MM.1S (cell line): ENCODE measurements at places on chromosomes 12 and 14.

- H3K4me1 ChIP-seq: no peaks in the 10 kb centered on the region
- H3K36me3 ChIP-seq: no peaks in the 10 kb centered on the region
- H3K27me3 ChIP-seq: no peaks in the 10 kb centered on the region
- H3K4me3 ChIP-seq: no peak overlapping the region
- no peak overlapping the region for H3K27ac ChIP-seq
- no peak for DNase-seq
Observed at GRCh38 chr14:99316281-99317163, 44.5 kb upstream of the BCL11B start.

DNA sequence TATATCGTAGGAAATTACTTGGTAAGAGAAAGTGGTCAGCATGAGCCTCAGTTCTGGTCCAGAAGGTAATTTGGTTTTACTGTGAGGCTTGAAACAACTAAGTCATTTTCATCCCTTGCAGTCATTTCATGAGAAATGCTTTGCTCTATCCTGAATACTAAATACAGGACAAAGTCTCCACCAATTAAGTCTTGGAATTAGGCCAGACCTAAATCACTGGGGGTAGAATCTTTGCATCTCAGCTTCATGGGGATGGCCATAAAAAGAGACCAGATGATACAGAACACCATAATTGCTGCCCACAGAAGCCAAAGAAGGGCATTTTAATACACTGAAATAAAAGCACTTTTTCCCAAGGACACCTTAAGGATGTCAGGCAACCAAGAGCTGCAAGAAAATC is 277.9 kb upstream of the DCN start:
- no peaks in the 10 kb centered on the region for H3K27me3 ChIP-seq
- no peak overlapping the region for H3K27ac ChIP-seq
- no peak overlapping the region for H3K4me3 ChIP-seq
- no peak for DNase-seq

DNA sequence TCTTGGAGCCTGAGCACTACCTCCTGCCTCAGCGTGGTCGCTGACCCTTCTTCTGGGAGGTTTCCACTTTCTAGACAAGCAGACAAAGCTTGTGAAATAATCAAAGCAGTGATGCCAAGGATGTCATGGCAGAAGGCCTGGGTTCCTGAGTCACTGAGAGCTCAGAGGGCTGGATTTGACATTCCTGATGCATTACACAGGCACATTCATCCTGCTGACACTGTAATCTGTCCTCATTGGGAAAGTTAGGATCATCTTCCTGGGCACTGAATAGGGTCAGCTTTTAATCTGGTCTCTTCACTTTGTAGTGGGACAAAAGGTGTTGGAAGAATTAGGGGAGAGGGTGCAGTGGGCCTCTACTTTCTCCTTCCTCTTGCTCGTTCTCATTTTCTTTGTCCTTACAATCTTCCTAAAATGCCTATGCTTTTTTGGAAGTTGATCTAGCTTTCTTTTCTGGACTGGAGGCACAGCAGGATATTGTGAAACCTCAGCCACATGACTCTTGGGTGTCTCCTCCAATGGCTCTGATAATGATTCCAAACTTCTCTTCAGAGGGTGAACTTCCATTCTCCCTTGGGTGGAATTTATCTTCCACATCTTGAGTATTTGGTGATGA is 29.6 kb downstream of the EEA1 start:
- no peaks in the 10 kb centered on the region for H3K27me3 ChIP-seq
- H3K36me3 ChIP-seq: no peaks in the 10 kb centered on the region
- H3K27ac ChIP-seq: no peak overlapping the region
- no peak overlapping the region for H3K4me3 ChIP-seq

GRCh38 chr14:29668201-29668600 is 259.4 kb downstream of the PRKD1 start:
- no peaks in the 10 kb centered on the region for H3K27me3 ChIP-seq
- no peak for DNase-seq
- no peaks in the 10 kb centered on the region for H3K4me1 ChIP-seq

DNA sequence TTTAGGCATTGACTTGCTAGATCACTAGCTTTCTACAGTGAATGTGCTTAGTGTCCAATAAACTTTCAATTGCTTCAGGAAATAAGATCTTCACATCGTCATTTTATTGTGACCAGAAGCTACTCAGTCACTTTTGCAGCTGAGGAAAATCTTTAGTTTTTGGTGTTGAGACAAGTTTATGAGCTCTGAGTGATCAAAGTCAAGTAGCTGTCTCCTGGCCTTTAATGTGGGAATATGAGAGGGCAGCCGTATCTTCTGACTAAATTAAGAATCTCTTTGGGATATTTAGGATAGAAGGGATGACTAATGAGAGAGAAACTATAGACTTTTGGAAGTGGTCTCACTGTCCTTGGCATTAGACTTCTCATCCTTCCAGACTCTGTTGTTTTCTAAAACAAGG is 21.6 kb downstream of the MSRB3 start:
- no peaks in the 10 kb centered on the region for H3K36me3 ChIP-seq
- peaks cover 12% of the 10 kb centered on the region for H3K4me1 ChIP-seq
- DNase-seq: no peak
- H3K27ac ChIP-seq: no peak overlapping the region

- no peak overlapping the region for H3K27ac ChIP-seq
- no peak for DNase-seq
- H3K4me1 ChIP-seq: no peaks in the 10 kb centered on the region
- no peaks in the 10 kb centered on the region for H3K36me3 ChIP-seq
- no peak overlapping the region for H3K4me3 ChIP-seq
Observed at GRCh38 chr12:66603461-66603860, 75.4 kb downstream of the GRIP1 start.

- H3K36me3 ChIP-seq: no peaks in the 10 kb centered on the region
- no peak for DNase-seq
- no peaks in the 10 kb centered on the region for H3K27me3 ChIP-seq
- H3K4me3 ChIP-seq: no peak overlapping the region
Observed at GRCh38 chr14:72741826-72742117, 152.1 kb downstream of the DPF3 start.

DNA sequence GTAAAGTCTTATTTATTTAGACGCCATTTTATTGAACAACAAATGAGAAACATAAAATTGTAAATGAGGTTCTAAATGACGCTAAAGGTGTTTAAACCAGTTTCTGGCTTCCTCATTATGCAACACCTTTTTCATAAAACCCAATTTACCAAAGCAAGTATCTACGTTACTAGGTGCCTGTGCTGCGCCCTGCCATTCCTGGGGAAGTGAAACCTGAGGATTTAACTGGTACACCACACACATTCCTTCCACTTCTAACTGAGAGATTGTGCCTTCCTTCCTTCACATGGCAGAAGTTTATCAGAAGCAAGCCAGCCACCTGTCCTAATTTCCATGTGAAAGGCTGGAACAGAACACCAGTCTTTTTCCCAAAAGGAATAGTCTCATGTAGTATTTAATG is 40.3 kb upstream of the GCH1 start:
- no peak overlapping the region for H3K4me3 ChIP-seq
- DNase-seq: no peak
- H3K36me3 ChIP-seq: no peaks in the 10 kb centered on the region
- H3K27ac ChIP-seq: no peak overlapping the region

DNA sequence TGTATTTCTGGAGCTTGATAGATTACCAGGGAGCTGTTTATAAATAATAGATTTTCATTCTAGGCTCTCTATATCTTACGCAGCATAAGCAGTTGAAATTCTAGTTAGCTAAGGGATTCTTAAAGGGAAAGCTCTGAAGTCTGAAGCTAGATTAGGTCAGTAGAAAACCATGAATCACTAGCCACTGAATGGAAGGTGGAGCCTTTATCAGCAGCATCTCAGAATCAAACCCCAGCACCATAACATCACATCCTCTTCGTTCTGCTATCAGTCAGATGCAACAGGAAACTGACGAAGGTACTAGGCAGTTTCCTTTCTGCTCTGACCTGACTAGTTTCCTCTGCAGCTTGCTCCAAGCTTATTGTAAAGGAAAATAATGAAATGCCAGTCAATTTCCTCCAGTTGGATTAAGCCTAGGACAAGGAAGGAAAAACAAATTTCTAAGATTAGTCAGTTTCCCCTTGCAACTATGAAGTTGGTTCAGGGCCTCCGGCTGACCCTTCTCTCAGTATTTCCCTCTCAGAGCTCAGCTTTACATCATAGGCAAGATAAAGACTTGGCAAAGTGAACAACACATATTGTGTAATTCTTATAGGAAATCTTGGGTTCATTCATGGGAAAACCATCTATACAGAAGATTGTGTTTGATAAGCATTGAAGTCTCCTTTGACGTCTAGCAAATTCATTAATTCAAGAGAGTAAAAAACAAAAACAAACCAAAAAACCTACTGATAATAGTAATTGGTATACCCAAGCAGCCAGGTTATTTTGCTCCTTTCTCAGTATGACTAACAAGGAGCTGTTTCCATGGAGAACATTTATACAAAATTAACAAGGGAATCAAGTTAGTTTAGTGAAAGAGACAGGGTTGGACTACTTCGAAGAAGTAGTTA is 43.4 kb upstream of the CFAP54 start:
- no peak overlapping the region for H3K4me3 ChIP-seq
- H3K4me1 ChIP-seq: peaks cover 9% of the 10 kb centered on the region

DNA sequence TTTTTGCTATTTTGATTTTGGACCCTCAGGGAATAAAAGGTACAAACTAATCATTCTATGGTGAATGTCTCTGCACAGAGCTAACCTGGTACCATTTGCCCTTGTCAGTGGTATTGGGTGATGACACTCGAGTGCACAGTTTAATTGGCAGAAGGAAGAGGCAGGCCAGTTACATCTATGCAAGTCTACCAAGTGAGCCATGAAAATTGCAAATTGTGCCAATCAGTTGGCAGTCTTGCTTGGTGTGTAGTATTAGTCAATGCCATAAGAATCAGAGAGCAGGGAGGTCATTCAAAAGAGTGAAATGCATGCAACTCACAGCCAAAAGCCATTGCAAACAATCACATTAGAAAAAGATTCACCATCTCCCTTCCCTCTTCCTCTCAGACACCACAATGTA is 479.6 kb downstream of the ADAMTS20 start:
- H3K4me1 ChIP-seq: no peaks in the 10 kb centered on the region
- no peaks in the 10 kb centered on the region for H3K27me3 ChIP-seq
- no peak overlapping the region for H3K4me3 ChIP-seq
- no peaks in the 10 kb centered on the region for H3K36me3 ChIP-seq
- no peak for DNase-seq

DNA sequence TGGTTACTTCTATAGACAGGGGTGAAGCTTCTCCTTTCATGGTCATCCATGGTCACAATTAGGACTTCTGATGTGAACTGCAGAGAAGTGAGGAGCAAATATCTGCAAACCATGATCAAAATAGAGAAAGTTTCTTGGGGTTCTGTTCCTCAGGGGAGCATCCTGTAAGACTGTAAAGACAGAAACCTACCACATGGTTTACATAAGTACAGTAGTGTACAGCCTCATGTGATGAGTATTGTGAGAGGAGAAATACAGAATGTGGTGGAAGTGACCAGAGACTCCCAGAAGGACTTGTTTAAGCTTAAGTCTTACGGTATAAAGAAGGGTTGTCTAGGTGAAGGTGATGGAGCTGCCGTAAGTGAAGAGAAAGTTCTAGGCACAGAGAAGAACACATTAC is 484.7 kb downstream of the LRIG3 start:
- H3K36me3 ChIP-seq: no peaks in the 10 kb centered on the region
- no peaks in the 10 kb centered on the region for H3K4me1 ChIP-seq
- H3K27me3 ChIP-seq: no peaks in the 10 kb centered on the region
- no peak overlapping the region for H3K27ac ChIP-seq
- DNase-seq: no peak

DNA sequence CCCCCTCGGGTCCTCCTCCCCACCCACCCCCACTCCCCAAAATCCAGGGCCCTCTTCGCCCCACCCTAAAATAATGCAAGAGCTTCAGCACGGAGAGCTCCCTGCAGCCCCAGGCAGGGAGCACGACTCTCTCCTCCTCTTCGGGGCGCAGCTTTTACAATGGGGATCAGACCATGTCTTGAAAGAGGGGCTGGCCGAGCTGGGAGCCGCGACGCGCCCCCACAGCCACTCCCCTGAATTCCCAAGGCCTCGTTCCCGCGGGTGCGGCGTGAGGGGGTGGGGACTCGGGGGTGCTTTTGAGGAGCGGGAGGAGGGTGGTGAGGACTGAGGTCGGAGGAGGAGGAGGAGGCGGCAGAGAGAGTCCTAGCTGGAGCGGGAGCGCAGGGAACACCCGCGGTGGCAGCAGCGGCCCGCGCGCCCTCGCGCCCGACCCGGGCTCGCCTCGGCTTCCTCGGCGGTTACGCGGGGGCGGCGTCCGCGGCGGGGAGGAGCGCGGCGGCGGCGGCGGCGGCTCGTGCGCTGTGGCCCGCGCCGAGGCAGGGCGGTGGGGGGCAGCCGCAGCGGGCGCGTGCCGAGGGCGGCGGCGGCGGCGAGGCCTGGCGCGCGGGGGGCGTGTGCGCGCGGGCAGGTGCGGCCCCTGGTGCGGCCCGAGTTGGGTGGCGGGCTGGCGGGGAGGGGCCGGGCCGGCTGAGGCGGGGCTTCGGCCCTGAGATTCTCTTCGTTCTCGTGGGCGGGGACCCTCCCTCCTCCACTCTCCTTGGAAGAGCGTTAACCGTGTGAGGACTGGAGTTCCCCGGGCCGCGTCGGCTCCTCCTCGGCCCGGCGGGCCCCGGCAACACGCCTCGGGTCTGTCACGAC is at the start of gene ANKS1B:
Gene ANKS1B, minus strand, starts transcription at position 666 of the 858 bp plus-strand sequence. CDS start 699 bp downstream, outside the sequence.
- DNase-seq: peak; percentile 48
- no peaks in the 10 kb centered on the region for H3K36me3 ChIP-seq
- 0 out of 2 replicates have a peak, but pooled peaks cover 3% of the 10 kb centered on the region for H3K4me1 ChIP-seq
- H3K27ac ChIP-seq: no peak within 1 kb of the TSS
- no peaks in the 10 kb centered on the region for H3K27me3 ChIP-seq
- peak within 1 kb of the TSS; percentile 66 for H3K4me3 ChIP-seq

DNA sequence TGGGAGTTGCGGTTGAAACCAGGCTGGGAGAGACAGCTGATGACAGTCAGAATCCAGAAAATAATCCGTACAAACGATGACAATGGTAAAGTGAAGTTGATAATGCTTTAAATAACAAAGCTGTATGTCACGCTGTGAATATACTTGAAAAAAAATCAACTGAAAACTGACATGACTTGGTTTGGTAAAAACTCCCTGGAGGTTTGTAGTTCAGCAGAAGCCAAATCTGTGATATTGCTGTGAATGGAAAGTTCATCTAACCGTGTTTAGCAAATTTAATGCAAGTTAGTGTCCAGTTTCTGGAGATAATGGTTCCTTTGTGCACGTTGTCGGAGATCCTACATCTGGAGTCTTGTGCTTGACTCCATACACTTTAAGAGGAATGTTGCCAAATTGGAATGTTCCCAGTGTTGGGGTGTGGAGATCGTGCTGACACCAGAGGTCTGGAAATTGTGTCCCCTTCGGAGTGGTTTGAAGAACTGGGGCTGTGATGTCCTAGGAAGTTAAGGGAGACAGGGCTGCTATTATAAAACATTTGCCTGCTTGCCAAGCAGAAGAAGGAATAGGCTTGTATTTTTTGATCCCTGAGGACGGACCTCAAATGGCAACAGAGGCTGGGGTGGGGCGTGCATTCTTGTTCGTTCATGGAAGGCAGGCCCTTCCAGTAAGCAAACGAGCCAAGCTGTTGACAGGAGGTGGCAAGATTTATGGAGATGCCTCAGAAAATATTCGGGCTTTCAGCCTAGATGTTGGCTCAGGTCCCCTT is 30.6 kb downstream of the PPFIBP1 start:
- H3K27ac ChIP-seq: no peak overlapping the region
- H3K4me1 ChIP-seq: no peaks in the 10 kb centered on the region
- DNase-seq: no peak
- no peaks in the 10 kb centered on the region for H3K36me3 ChIP-seq
- no peaks in the 10 kb centered on the region for H3K27me3 ChIP-seq

- no peak overlapping the region for H3K4me3 ChIP-seq
- no peak for DNase-seq
- no peaks in the 10 kb centered on the region for H3K4me1 ChIP-seq
- no peaks in the 10 kb centered on the region for H3K27me3 ChIP-seq
Observed at GRCh38 chr14:68598621-68599447, 194.0 kb downstream of the ZFP36L1 start.
